ENCODE measurements at places on chromosomes 1 and 21.

- no peak for DNase-seq
Observed at GRCh38 chr1:118028267-118028666, 98.7 kb downstream of the WDR3 start.

DNA sequence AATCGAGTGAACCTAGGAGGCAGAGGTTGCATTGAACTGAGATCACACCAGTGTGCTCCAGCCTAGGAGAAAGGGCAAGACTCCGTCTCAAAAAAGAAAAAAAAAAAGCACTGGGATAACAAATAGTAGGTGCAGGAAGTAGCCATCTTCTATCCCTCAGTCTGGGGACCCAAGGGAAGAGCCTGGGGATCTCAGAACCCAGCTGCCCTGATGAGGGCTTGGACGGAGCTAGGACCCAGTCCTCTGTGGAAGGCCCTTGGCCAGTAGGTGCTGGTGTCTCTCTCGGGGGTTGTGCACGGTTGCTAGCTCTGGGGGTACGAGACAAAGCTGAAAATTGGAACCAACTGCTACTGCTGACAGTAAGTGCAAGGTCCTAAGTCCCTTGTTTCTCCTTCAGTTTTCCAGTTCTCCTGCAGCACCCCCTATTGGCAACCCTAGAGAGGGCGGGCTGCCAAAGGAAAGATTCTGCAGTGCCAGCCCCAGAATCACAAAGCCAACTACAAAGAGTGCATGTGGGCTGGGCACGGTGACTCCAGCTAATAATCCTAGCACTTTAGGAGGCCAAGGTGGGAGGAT is 57.6 kb upstream of the KIF1B start:
- peak; percentile 17 for DNase-seq

DNA sequence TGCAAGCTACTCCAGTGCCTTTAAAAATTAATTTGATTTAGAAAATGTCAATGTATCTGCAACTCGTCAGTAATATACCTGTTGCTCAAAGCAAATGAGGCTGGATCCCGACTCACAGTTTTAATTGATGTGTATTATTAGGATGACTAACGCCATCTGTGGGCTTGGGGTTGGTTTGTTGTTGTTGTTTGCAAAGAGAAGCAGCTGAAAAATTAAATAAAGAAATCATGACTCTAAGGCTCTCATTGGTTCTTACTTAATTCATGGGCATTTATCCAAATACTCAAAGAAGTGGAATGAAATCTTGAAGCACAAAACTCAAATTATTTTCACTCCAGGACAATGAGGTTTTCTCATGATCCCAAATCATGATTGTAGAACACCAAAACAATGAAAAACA is 46.4 kb downstream of the SEC16B start:
- no peak for DNase-seq

- DNase-seq = no peak
Observed at GRCh38 chr21:37987668-37988067, 71.4 kb upstream of the KCNJ6 start.
